ENCODE measurements at places on chromosomes 7 and 10.

GRCh38 chr7:47045207-47046051 lies 536.5 kb downstream of the TNS3 start:
- peak; percentile 10 for DNase-seq

GRCh38 chr10:92530891-92531535 lies 42.9 kb downstream of the IDE start:
- no peak for DNase-seq

GRCh38 chr10:103507235-103508191 lies 14.0 kb downstream of the NEURL1 start:
- DNase-seq: no peak

DNA sequence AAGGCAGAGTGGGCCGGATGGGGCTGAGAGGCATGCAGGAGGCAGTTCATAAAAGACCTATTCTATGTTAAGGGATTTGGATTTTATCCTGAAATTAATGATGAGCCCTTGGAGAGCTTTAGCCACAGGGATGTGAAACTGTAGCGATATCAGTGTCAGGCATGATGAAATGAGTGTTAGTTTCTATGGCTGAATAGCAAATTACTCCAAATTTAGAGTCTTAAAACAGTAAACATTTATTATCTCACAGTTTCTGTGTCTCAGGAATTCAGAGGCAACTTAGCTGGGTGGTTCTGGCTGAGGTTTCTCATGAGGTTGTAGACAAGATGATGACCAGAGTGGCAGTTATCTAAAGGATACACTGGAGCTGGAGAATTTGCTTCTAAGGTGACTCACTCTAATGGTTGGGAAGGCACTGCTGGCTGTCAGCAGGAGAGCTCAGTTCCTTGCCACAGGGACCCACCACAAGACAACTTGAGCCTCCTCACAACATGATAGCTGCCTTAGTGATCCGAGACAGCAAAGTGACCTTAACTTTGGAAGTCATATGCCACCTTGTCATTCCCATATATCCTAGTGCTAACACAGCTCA lies 36.7 kb upstream of the SFTPD start:
- DNase-seq: no peak

All from neural crest cell (in vitro differentiated cells).